Fibroblast of lung (primary cell): ENCODE measurements at places on chromosomes 12 and 14. TPM values are rescaled to one million over a fixed set of nuclear protein-coding genes. Genes with fewer than 3 reads are reported as not detected.

DNA sequence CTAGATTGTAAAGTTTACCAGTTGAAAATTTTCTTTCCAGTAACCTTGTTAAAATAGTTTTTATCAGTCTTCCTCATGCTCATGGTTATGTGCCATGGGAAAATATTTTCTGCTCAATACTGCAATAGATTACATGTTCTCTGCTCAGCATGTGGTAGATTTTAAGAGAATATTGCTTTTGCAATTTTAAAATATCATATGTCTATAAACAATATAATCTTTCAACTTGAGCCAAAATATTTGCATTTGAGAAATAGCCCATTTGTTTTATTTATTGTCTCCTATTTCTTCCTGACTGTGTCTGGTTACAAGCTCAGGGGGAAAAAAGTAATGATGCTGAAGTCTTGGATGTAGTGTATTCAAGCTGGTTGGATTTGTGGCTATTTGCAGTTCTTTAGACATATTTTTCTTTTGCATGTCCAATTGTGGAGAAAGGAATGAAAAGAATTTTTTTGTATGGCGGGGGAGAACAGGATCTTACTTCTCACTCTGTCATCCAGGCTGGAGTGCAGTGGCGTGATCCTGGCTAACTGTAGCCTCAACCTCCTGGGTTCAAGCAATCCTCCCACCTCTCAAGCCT lies 342.6 kb upstream of the NAV3 start:
- peak; percentile 44 for DNase-seq

DNA sequence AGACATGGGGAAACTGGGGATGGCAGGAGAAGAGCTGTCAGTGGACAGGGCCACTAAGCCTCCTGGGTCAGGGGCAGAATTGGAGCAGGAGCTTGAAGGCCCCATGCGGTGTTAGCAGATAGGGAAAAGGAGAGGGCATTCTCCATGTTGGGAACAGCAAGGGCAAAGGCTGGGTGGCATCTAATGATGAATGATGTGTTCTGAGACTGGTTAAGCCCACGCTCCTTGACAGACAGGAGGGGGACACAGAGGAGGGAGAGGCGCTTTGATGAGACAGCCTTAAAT lies 63.0 kb downstream of the CLMN start:
- no peak for DNase-seq

GRCh38 chr14:33271891-33272290 lies 333.2 kb downstream of the NPAS3 start:
- DNase-seq, result peak; percentile 20

DNA sequence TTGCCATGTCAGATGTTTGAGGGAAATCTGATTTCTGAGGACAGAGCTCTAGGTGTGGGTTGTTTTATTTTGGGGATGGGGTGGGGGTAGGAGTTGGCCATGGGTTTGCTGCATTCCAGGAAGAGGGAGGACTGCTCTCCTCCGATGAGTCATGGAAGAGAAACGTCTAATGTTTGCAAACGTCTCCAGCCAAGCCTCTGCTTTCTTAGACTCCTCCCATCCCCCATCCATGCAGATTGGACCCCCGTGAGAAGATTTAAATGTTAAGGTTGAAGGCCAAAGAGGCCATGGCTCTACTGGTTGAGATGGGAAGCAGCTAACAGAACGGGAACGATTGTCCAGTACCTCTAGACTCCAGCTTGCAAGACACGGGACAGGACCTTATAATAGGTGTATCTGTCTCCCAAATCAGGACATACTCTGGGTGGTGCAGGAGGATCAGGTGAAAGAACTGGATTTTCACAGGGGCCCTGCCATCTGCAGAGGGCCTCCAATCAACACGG lies 11.4 kb upstream of the ATP2A2 start:
- DNase-seq, result peak; percentile 90

POTEM gene
- polyA plus RNA-seq, result not detected in 2 replicates
